ENCODE measurements at places on chromosomes 13 and 19. TPM values are rescaled to one million over a fixed set of nuclear protein-coding genes. Genes with fewer than 3 reads are reported as not detected.

DNA sequence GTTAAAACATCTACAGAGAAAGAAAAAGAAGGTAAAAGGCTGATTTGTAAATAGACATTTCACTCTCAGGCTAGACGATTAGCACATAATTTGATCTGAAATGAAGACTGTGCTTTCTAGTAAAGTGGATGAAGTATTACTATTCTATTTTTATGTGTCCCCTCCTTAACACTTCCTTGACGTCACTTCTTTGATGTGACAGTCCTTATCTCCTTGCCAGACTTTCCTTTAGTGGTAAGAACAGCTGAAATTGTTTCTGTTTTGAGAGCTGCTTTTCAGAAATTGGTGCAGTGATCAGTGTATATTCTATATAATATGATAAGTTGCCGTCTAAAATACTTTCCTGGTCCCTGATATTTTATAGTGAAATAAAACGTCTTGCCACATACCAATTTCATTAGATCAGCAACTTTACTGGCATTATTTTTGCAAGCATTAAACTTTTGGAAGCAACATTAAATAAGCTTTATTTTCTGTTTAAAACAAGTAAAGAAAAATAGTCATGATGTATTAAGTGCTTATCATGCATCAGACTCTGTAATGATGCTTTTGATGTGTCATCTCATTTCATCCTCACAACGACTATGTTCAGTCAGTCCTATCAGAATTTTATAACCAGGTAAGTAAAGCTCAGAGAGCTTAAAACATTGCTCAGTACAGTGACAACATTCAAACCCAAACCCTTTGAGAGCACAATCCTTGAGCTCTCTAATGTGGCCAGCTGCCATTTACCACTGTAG, 210.3 kb upstream of the PCDH9 start:
- H3K36me3 ChIP-seq: no peaks in the 10 kb centered on the region
- no peak for DNase-seq
- H3K4me1 ChIP-seq: no peaks in the 10 kb centered on the region
- H3K4me3 ChIP-seq: no peak overlapping the region
- H3K27me3 ChIP-seq: no peaks in the 10 kb centered on the region

The GPR4 gene
- not detected for total RNA-seq

GRCh38 chr19:16380943-16381755, 56.5 kb downstream of the KLF2 start:
- peaks cover 13% of the 10 kb centered on the region for H3K36me3 ChIP-seq
- H3K4me3 ChIP-seq: no peak overlapping the region
- peak overlapping the region; percentile 69 for H3K27ac ChIP-seq

DNA sequence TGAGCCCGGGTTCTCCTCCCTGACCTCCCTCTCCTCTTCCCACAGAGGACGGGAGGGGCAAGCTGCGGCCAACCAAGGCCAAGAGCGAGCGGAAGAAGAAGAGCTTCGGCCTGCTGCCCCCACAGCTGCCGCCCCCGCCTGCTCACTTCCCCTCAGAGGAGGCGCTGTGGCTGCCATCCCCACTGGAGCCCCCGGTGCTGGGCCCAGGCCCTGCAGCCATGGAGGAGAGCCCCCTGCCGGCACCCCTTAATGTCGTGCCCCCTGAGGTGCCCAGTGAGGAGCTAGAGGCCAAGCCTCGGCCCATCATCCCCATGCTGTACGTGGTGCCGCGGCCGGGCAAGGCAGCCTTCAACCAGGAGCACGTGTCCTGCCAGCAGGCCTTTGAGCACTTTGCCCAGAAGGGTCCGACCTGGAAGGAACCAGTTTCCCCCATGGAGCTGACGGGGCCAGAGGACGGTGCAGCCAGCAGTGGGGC, 162.2 kb downstream of the KDM4B start:
- H3K27ac ChIP-seq: peak overlapping the region; percentile 96
- H3K4me1 ChIP-seq: peaks cover 13% of the 10 kb centered on the region
- H3K36me3 ChIP-seq: peaks cover 10% of the 10 kb centered on the region
- H3K27me3 ChIP-seq: peaks cover 1% of the 10 kb centered on the region
- no peak for DNase-seq

The HTR2A gene
- not detected for total RNA-seq

- no peak overlapping the region for H3K27ac ChIP-seq
- no peak overlapping the region for H3K4me3 ChIP-seq
- peaks cover 12% of the 10 kb centered on the region for H3K27me3 ChIP-seq
- no peaks in the 10 kb centered on the region for H3K36me3 ChIP-seq
- no peaks in the 10 kb centered on the region for H3K4me1 ChIP-seq
Measured at GRCh38 chr13:98237331-98237730, 60.3 kb upstream of the RNF113B start.

DNA sequence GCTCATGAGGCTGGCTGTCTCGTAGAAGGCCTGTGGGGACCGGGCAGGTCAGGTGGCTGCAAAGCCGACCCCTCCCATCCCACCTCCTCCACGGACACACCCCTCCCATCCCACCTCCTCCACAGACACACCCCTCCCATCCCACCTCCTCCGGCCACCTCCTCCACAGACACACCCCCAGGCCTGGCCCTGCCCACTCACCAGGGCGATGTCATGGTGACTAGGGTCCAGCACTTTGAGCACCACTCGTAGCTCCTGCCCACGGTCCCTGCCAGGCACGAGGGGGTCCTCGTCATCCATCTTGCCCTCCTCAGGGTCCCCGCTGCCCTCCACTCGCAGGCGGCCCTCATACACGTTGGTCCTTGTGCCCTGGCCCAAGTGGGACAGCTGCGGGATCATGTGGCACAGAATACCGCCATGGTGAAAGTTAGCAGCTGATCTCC, 18.8 kb downstream of the TYK2 start:
- no peak overlapping the region for H3K4me3 ChIP-seq
- H3K4me1 ChIP-seq: no peaks in the 10 kb centered on the region
- no peaks in the 10 kb centered on the region for H3K27me3 ChIP-seq
- no peak for DNase-seq
- no peak overlapping the region for H3K27ac ChIP-seq

DNA sequence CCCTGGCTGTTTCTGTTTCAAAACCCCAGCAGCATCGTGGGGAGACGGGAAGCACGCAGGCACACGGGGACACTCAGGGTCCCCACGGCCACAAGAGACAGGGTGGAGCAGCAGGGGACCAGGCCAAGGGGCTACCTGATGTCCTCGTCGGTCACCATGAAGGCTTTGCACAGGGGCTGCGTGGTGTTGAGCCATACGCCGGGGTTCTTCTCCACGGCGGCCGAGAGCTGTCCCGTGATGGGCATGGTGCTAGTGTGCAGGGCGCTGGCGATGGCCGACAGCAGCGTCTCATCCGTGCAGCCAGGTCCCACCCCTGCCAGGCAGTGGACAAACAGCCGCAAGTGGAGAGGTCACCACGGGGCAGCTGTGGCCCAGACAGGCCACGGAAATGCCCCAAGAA, 11.7 kb downstream of the MBD3 start:
- no peak overlapping the region for H3K4me3 ChIP-seq
- H3K27me3 ChIP-seq: no peaks in the 10 kb centered on the region
- H3K27ac ChIP-seq: no peak overlapping the region
- H3K4me1 ChIP-seq: no peaks in the 10 kb centered on the region
- DNase-seq: no peak

DNA sequence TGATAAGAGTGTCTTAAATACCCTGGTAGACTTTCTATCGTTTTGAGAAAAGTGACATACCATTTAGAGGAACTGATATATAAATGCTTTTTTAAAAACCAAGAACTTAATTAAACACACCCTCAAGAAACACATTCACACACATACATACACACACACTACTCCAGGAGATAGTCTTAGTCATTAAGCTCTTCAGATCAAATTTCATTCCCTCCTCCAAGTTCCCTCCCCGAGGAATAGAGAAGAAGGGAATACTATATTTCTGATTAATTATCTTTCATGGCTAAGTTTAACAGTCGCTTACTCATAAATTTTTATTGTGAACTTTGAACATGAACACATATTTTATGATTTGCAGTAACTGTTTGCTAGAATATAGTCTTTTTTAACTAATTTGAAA, 1109.5 kb downstream of the SLITRK1 start:
- no peaks in the 10 kb centered on the region for H3K27me3 ChIP-seq
- no peak overlapping the region for H3K4me3 ChIP-seq
- H3K27ac ChIP-seq: no peak overlapping the region

The WDR62 gene
- 1.3 TPM for total RNA-seq

DNA sequence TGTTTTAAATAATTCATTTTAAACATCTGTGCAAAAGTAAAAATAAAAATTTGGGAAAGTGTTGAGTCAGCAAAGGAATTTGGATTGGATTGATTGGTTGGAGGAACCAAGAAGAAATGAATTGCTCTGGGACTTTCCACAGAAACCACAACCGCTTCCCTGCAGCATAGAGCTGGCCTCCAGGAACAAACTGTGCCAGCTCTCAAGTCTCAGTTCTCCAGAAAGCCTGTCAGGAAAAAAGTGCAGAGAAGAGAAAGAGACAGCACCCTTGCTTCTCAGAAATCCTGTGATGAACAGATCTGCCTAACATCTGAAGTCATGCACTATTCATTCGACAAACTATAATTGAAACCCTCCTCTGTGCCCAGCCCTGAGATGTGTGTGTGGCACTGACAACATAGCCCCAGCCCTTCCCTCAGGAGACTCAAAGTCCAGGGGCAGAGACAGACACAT, 14.8 kb downstream of the LYPD3 start:
- no peak overlapping the region for H3K27ac ChIP-seq
- no peaks in the 10 kb centered on the region for H3K27me3 ChIP-seq
- H3K4me1 ChIP-seq: peaks cover 7% of the 10 kb centered on the region
- no peak overlapping the region for H3K4me3 ChIP-seq
- DNase-seq: no peak
- H3K36me3 ChIP-seq: no peaks in the 10 kb centered on the region

- H3K4me1 ChIP-seq: peaks cover 28% of the 10 kb centered on the region
- no peaks in the 10 kb centered on the region for H3K27me3 ChIP-seq
- no peak overlapping the region for H3K4me3 ChIP-seq
- no peaks in the 10 kb centered on the region for H3K36me3 ChIP-seq
- H3K27ac ChIP-seq: peak overlapping the region; percentile 18
- DNase-seq: no peak
Measured at GRCh38 chr19:40163541-40164129, 27.6 kb upstream of the MAP3K10 start.

Data from T-cell (primary cell).